ENCODE measurements at places on chromosomes 16 and 17.

DNA sequence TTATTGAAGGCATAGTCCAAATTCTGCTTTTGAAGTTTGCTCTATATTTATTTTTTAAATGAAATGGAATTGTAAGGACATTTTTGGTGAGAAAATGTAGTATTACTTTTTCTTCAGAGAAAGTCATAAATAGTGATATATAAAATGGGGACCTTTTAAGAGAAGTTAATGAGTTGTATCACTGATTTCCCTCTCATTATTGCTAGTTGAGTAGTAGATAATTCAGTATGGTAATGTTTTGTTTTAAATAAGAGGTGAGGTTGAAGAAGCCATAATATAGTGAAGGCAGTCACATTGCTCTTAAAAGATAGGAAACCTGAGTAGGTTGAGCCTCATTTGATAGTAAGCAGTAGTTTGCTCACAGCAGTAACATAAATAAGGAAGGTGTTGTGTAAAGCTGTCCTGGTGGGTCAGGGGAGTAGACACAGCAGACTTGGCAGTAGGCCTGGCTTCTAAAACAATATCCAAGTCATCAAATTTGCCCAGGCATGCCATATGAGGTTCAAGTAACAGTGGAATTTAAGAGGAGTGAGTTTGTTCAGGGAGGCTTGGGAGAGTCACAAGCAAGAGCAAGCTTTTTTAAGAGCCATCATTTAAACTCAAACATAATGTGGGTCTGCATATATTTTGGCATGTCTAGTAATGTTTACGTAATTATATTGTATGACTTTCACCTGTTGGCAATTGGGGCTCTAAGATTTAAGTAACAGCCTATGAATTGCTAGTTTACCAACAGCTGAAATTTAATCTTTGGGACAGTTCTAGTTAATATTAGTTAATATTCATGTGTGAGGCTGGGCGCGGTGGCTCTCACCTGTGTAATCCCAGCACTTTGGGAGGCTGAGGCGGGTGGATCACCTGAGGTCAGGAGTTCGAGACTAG lies 6.5 kb downstream of the NFATC3 start:
- DNase-seq = peak; percentile 79

GRCh38 chr17:51107778-51108177 lies 12.9 kb downstream of the SPAG9 start:
- no peak for DNase-seq

DNA sequence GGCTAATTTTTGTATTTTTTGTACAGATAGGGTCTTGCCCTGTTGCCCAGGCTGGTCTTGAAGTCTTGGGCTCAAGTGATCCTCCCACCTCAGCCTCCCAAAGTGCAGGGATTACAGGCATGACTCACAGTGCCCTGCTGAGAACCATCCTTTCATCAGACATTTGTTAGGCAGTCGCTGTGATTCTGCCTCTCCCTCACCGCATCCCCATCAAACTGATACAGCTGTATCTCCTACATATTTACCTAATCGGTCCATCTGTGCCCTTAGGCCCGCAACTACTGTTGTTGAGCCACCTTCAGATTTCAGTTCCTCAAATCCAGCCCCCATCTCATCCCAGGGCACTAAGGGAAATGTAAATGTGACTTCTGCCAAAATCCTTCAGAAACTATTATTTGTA lies 2.0 kb upstream of the SLC43A2 start:
- DNase-seq = peak; percentile 67

DNA sequence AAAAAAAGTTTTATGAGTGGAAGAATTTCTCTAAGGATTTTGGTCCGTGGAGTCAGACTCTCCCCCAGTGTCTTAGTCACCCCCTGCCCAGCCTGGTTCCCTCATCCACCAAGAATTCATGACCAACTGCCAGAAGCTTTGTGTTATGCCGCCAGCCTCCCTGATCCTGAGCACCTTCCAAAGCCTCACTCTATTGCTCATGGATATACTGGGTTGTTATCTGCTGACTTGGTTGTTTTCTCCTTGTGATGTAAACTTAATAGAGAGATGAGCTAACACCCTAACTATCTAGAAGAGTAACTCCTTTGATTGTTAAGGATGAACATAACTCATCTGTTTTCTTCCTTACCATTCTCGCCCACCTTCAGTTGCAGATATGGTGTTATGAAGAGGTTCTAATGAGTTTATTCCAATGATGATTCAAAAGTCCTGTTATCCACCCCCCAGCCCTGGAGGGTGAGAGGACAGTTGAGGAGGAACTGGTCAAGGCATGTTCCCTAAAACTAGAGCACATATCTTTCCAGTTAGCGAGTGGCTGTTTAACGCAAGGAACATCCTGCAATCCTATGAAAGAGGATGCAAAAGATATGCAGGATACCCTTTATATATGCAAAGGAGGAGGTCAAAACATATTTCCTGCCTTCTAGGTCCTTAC lies 1.5 kb upstream of the PSMD3 start:
- no peak for DNase-seq

DNA sequence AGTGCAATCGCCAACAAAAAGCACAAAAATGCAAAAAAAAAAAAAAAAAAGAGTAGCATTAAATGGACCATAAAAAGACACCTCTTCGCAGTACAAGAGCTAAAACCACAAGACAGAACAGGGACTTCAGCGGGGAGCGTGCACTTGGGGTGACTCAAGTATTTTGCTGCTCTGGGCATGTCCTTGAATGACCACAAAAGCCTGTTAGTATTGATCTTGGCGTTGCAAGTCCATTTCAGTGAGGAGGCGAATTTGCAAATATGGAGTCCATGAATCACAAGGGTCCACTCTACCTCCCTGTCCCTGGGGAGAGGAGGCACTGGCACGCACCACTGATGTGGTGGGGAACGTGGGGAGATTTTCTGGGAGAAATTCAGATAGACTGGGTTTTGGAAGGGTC lies 78.9 kb downstream of the CNGB1 start:
- no peak for DNase-seq

DNA sequence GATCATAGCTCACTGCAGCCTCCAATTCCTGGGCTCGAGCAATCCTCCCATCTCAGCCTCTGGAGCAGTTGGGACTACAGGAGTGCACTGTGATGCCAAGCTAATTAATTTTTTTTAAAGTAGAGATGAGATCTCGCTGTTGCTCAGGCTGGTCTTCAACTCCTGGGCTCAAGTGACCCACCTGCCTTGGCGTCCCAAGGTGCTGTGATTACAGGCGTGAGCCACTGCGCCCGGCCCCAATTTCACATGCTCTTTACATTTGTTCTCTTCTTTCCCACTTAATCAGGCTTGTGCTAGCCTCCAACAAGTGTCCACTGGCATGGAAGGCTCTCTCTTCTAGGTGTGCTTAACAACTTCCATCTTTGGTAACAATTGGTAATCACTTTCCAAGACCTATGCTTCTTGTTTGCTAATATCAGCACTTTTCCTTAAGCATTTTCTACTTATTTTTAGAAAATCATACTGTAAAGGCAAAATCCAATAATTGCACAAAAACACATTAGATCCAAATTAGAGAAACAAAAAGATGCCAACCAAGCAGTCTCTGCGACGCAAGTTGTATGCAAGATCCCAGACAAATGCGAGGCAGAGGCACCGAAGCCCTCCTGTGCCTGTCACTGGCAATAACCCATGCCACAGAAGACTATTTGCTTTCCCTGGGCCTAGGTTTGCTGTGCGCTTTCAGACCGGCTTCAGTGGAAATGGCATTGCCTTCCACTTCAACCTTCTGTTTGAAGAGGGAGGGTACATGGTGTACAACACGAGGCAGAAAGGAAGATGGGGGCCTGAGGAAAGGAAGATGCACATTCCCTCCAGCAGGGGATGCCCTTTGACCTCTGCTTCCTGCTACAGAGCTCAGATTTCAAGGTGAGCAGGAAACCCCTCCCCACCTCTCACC lies 52.6 kb downstream of the NOS2 start:
- peak; percentile 5 for DNase-seq

GRCh38 chr16:88617268-88618031 lies 20.9 kb upstream of the IL17C start:
- DNase-seq = no peak

DNA sequence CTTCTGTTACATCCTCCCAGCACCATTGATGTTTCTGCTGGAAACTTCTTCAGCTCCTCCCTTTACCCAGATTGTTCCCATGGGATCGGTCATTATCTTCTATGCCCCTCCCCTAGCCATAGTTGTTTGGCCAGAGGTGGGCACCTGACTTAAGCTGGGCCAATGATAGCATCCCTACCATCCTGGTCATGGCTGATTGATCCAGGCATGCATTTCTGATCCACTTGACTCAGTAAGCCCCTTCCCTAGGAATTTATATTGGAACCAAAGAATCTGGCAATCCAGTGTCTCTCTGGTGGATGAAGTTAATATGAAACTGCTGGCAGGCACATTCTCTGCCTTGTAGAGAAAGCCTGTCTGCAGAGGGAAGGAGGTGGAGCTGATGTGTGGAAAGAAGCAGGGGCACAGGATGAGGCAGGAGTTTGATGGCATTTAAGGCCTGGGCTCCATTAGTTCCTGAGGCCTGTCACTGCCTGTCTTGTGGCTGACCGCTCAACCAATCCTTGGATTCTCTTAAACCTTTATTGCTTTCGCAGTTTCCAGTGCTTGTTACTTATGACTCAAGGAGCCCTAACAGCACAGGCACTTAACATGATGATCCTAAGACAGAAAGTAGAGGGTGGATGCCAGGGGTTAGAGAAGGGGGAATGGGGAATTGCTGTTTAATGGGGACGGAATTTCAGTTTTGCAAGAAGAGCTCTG lies 152.4 kb downstream of the ABCC12 start:
- DNase-seq = no peak

- no peak for DNase-seq
Measured at GRCh38 chr17:50110591-50111349, 15.6 kb downstream of the PDK2 start.

DNA sequence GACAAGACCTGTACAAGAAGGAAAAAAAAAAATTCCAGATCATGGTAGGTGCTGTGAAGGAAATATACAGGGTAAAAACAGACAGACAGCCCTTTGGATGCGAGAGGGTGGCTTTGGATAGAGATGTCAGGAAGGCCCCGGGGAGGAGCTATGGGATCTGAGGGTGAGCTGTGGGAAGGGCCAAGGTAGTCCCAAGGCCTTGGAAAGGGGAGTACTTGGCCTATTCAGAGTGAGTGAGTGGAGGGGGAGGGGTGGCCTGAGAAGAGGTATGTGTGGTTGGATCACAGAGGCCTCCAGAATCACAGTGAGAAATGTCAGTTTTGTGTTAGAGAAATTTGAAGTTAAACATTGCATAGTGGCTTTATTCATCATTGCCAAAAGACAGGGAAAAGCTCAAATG lies 31.2 kb upstream of the AKTIP start:
- DNase-seq = no peak

DNA sequence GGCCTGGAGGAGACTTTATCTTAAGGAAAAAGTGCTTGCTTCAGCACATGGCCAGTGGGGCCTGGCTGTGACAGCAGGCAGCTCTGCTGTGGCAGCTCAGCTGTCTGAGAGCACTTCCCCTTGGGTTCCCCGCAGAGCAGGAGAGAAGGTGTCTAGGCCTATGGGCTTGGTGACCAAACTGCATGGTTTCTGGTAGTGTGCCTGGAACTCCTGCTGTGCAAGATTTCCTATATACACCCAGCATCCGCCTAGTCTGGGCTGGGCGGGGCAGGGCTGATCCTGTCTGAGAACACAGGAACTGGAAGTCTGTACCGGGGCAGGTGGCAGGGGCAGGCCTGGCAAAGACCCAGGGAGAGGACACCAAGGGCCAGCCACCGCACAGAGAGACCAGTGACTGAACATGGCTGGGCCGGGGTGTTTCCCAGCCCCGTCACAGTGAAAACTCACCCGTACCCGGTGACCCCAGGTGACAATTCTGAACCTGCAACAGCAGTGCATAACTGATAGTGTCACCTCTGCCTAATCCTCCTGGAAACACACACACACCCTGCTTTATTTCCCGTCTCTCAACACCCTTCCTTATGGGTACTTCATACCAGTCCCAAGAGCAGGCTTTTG lies 39.3 kb downstream of the CHD9 start:
- peak; percentile 94 for DNase-seq

DNA sequence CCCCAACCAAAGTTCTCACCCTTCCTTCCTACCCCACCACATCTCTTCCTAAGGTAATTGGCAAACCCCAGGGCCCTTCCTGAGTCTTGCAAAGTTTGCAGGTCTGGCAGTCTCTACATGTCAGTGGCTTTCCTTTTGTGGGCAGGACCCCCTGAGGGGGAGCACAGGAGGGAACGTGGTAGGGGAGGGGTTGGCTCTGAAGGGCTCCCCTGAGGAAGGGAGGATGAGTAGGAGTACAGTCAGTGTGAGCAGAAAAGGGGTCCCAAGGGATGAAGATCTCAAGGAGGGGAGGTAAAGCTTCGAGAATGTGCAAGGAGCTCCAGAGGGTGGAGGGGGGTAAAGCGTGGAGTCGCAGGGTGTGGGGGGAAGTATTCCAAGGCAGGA lies 206.9 kb downstream of the RAB11FIP4 start:
- no peak for DNase-seq

- no peak for DNase-seq
Measured at GRCh38 chr16:2815299-2815771, 1.7 kb upstream of the PRSS21 start.

GRCh38 chr16:17238285-17239028 lies 232.3 kb downstream of the XYLT1 start:
- no peak for DNase-seq

- no peak for DNase-seq
Measured at GRCh38 chr16:11147033-11147753, 108.8 kb downstream of the SOCS1 start.

- no peak for DNase-seq
Measured at GRCh38 chr17:4617090-4617489, 24.4 kb downstream of the ALOX15 start.

GRCh38 chr16:35221482-35222185 lies 1762.2 kb downstream of the TP53TG3F start:
- DNase-seq = no peak

GRCh38 chr16:30054959-30055553 lies 10.5 kb upstream of the ALDOA start:
- DNase-seq = peak; percentile 73
